Left lung (tissue), 14 donors: ENCODE measurements at places on chromosomes 1 and 21.

- DNase-seq, result peak; percentile 82
These were observed 236.6 kb upstream of the RAB4A start for GRCh38 chr1:229034342-229034741.

DNA sequence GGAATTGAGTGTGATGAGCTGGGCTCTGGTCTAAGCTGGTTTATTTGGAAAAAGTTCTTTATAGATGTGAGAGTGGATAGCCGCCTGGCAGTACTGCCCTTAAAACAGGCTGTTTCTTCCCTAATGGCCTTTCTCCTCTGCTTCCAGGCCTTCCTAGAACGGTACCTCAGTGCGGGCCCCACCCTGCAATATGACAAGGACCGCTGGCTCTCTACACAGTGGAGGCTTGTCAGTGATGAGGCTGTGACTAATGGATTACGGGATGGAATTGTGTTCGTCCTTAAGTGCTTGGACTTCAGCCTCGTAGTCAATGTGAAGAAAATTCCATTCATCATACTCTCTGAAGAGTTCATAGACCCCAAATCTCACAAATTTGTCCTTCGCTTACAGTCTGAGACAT, 49.2 kb downstream of the VANGL1 start:
- no peak for DNase-seq

GRCh38 chr1:18924221-18924691, 21.9 kb upstream of the ALDH4A1 start:
- DNase-seq, result no peak

DNA sequence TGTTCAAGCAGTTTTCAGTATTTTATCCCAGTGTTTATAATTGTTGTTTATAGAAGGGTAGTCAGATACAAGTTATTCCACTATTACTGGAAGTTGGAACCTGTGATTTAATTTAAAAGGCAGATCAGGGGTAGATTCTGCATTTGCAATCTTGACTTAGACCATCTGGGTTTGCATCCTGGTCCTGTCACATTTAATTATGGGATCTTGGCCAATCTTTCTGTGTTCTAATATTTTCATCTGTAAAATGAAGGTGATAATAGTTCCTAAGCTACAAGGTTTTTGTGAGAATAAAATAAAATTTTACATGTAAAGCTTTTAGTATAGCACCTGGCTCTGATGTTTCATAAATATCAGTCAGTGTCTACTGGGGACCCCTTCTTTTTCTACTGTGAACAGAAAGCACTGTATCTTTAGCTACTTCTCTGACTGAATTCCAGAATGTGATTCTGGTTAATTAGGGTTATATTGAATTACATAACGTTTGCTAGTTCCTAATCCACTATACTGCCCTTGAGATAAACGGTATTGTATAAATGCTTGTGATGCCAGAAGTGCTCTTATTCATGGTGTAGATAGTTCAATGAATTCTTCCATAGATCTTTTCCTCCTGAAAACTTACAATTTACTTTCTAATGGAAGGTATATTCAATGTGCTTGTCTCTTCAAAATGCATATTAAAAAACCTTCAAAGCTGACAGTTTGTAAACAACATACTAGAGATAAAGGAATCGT, 131.0 kb downstream of the KCNK1 start:
- no peak for DNase-seq

DNA sequence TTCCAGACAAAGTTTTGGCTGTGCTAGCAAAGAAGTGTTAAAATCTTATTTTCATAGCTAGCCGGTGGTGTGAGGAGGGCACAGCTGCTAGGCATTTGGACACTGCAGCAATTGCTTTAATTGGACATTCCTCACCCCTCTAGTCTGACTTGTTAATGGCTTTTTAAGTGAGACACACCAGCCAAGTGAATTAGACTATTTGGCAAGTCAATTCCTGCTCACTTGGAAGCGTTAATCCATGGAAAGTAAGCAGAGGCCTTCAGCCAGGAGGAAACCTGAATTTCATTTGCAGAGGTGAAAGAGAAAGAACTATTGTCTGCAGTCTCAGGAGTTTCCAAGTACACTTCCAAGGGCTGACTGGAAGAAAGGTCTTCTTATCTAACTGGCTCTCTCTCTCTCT, 175.7 kb downstream of the ST6GALNAC3 start:
- no peak for DNase-seq

DNA sequence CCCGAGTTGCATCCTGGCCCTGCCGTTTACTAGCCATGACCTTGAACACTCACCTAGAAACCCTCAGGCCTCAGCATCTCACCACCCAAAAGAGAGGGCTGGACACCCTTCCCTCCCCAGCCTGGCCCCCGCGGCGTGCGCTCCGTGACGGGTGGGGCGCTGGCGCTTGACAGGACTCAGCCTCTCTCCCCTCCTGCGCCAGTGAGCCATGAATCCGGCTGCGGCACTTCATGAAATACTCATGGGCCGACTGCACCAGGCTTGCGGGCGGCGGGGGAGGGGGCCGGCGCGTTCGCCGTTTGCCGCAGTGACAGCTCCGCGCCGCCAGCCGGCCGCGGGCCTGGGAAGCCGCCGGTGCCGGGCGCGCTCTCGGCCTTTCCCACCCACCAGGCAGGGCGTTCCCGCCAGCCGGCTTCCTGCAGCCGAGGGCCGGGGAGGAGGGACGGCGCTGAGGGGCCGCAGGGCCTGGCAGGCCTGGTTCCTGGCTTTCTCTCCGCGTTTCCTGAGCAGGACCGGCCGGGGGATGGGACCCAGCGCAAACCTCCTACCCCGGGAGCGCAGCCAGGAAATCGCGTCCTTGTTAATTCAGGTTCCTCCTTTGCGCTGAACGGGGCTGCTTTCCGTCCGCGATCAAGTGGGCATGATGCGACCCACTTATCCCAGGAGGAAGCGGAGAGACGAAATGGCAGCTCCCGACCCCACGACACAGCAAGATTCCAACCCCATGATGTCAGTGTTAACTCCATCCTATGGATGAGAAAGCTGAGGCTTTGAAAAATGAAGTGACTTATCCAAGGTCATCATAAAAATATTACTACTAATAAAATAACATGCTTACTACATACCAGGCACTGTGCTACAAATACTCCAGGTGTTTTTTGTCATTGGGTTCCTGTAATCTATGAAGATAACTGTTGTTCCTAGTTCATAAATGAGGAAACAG, 9.1 kb upstream of the LUZP1 start:
- DNase-seq, result peak; percentile 62

GRCh38 chr1:25021591-25022215, 91.6 kb upstream of the RUNX3 start:
- peak; percentile 22 for DNase-seq

GRCh38 chr1:6268415-6268814, 7.5 kb upstream of the GPR153 start:
- no peak for DNase-seq

DNA sequence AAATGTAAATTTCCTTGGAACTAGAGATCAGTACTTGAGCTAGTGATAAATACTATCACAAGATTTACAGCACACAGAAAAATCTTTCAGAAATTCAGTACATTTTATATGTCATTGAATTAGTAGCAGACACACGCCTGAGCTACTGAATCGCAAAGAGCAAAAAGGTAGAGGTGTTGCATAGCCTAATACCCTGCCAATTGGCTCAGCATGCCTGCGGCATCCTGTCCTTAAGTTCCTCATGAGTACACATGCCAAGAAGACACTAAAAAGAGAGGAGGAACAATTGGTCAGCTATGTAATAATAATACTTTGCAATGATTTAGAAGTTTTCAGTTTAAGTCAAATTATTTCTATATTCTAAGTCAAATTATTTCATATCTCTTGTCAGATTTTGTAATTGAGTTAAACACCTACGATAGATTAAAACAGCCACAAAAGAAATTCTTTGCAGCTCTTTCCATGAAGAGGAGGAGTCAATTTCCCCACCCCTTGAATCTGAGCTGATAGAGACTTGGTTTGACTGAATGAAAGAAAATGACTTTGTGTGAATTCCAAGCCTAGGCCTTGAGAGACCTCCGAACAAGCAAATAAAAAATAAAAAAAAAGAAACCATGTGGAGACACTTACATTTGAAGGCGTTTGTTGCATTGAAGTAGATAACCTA, 36.2 kb upstream of the PKN2 start:
- no peak for DNase-seq

DNA sequence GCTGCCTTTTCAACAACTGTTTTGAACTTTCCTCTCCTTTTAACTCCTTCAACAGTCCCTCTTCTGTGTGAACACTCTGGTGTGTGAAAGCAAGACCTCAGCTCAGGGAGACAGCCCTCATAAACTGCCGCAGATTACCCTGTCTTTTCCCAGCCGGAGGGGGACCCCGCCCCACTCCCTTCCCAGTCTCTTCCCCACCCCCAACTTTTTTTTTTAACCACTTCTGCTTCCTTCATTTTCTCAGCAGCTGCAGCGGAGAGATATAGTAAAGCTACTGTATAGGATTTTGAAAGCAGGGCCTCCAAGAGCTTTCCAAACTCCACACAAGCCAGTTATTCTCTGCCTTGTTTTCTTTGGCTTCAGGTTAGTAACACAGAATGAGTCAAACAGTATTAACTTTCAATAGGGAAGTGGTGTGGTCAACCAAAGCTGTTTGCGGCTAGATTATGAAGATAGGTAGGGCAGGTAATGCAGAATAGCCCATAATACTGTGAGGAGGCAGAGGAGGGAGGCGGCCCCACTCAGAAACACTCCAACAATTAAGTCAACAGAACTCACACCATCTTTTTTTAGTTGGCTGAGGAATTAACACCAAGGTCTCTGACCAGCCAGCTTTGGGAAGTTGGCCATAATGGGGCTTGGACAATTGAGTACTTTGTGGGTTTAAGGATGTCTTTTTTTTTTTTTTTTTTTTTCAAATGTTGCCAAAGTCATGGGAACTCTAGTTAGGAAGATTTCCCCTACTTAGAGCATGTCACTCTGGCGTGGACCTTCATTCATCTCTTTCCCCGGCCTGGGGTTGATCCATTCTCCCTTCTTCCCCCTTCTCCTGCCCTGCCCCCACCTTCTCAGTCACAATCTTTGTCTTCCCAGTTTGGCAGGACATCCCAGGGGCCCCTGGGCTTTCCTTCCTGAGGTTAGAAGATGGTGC, 177.0 kb downstream of the CLIC6 start:
- DNase-seq, result peak; percentile 72

DNA sequence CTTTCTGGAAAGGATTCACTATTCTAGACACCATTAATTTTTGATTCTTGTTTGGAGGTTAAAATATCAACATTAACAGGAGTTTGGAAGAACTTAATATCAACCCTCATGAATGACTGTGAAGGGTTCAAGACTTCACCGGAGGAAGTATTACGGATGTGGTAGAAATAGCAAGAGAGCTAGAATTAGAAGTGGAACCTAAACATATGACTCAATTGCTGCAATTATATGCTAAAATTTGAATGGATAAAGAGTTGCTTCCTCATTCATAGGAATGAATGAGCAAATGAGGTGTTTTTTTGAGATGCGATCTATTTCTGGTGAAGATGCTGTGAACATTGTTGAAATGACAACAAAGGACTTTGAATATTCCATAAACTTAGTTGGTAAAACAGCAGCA, 77.9 kb upstream of the TNFSF4 start:
- no peak for DNase-seq

GRCh38 chr1:189567890-189568289, 909.8 kb downstream of the BRINP3 start:
- DNase-seq, result no peak

- DNase-seq, result no peak
These were observed 10.1 kb downstream of the ZZZ3 start for GRCh38 chr1:77672374-77672773.

GRCh38 chr1:159066108-159066507, 10.5 kb downstream of the AIM2 start:
- DNase-seq, result no peak

GRCh38 chr1:32205401-32206370, at the start of gene IQCC:
IQCC (plus strand) TSS chr1:32205671; CDS start chr1:32205682, 11 bp downstream.
- DNase-seq, result peak; percentile 96

DNA sequence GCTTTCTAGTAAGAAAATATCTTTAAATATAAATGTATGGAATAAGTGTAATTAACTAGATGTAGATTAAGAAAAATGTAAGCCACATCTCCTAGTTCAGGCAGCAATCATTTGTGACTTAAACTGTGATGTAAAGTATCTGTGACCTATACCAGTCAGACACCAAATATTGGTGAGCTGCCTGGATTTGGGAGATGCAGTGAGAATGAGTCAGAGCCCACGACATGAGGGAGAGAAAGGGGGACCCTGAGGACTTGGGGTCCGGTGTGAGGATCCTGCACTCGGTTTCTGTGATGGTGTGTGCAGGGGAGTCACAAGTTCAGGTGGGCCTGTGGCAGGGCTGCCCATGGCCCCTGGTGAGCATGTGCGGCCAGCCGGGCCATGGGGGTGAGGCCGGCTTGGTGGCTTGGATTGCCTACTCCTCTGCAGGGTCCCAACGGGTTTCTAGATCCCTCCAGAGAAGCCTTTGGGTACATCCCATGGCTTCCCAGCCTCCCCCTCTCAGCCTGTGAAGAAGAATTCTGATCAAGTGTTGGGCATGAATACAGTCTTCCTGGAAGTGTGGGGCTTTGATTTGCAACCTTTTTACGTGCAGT, 19.0 kb upstream of the ABCG1 start:
- no peak for DNase-seq

DNA sequence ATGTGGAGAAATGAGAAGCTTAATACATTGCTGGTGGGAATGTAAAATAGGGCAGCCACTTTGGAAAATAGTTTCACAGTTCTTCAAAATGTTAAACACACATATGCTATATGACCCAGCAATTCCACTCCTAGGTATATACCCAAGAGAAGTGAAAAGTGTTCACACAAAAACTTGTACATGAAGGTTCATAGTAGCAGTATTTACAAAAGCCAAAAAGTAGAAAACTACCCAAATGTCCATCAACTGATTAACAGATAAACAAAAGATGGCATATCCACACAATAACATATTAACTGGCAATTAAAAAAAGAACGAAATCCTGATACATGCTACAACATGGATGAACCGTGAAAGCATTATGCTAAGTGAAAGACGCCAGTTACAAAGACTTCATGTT, 33.7 kb downstream of the ARHGEF11 start:
- DNase-seq, result no peak

DNA sequence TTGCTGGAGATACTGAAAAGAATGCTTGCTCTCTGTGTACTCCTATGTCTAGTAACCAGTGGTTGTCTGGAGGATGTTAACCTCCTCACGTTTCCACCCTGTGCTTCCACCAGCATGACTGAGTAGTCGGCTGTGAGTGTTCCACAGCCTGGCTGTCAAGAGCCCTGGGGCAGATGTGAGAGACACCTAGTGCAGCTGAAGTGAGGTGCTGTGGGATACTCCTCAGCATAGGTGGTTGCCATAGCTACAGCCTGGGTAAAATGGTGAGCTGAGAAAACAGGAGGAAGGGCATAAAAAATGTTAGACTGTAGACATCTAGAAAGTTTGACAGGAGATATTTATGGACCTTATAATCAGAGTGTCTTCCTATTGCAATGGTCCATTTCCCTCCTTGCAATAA, 15.8 kb downstream of the IVL start:
- no peak for DNase-seq

- DNase-seq, result no peak
These were observed 18.3 kb downstream of the YARS1 start for GRCh38 chr1:32798679-32799416.

DNA sequence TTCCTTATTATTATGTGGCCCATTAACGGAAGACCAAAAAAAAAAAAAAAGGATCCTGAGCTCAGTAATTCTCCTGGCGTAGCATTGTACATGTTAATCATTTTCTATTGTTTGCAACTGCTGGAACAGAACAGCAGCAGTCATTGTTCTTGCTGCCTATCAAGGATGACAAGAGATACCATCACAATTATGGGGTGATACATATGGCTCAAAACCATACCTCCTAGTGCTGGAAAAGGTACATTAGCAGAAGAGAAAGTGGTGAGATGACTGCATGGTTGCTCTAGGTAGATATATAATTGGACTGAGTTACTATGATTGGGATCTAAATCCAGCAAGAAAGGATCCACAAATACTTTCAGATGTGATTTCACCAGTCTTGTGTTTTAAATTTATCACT, 13.3 kb upstream of the TLR5 start:
- DNase-seq, result no peak

- no peak for DNase-seq
These were observed 9.0 kb downstream of the CFH start for GRCh38 chr1:196660852-196661251.
